ENCODE measurements at places on chromosomes 7 and 10.
A peak's percentile ranks its signal among the peaks of the same experiment; 100 is the strongest.

GRCh38 chr10:132249824-132250375, 57.9 kb downstream of the STK32C start:
- no peak overlapping the region for H3K27ac ChIP-seq
- no peaks in the 10 kb centered on the region for H3K27me3 ChIP-seq
- DNase-seq, result no peak
- H3K36me3 ChIP-seq, result no peaks in the 10 kb centered on the region
- peaks cover 6% of the 10 kb centered on the region for H3K4me1 ChIP-seq

DNA sequence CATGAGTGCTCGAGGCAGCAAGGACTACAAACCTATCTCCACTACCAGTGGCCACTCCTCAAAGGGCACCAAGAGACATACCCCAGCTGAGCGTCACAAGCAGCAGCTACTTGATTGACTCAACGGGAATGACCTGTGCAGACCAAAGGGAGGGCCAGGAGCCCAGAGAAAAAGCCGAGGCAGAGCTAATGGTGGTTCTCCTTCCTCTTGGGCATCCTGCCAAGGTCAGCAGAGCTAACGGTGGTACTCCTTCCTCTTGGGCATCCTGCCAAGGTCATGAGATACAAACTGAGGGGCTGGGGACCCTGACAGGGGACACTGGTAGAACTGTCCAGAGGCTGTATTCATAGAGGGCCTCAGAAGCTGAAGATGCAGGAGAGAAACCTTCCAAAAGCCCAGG, 60.4 kb downstream of the FAM53B start:
- H3K4me1 ChIP-seq, result peaks cover 34% of the 10 kb centered on the region
- no peak for DNase-seq
- peaks cover 31% of the 10 kb centered on the region for H3K36me3 ChIP-seq
- peak overlapping the region; percentile 52 for H3K27ac ChIP-seq
- H3K27me3 ChIP-seq, result no peaks in the 10 kb centered on the region

GRCh38 chr7:24668927-24669635, 88.2 kb downstream of the GSDME start:
- no peak for DNase-seq
- H3K36me3 ChIP-seq, result no peaks in the 10 kb centered on the region
- no peaks in the 10 kb centered on the region for H3K27me3 ChIP-seq

DNA sequence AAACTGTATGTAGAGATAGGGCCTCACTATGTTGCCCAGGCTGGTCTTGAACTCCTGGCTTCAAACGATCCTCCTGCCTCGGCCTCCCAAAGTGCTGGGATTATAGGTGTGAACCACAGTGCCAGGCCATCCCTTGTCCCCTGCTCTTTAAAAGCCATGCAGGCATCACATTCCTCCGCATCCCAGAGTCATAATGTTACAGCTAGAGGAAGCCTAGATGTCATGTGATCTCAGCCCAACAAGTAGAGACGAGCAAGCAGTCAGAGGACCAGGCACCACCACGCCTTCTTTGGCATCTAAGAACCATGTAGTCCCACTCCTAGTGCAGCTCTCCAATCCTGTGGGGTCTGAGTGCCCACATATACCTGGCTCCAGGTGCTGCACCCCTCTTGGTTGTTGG, 13.1 kb downstream of the PODXL start:
- H3K4me1 ChIP-seq, result peaks cover 26% of the 10 kb centered on the region
- DNase-seq, result no peak
- H3K27ac ChIP-seq, result no peak overlapping the region
- H3K36me3 ChIP-seq, result no peaks in the 10 kb centered on the region

DNA sequence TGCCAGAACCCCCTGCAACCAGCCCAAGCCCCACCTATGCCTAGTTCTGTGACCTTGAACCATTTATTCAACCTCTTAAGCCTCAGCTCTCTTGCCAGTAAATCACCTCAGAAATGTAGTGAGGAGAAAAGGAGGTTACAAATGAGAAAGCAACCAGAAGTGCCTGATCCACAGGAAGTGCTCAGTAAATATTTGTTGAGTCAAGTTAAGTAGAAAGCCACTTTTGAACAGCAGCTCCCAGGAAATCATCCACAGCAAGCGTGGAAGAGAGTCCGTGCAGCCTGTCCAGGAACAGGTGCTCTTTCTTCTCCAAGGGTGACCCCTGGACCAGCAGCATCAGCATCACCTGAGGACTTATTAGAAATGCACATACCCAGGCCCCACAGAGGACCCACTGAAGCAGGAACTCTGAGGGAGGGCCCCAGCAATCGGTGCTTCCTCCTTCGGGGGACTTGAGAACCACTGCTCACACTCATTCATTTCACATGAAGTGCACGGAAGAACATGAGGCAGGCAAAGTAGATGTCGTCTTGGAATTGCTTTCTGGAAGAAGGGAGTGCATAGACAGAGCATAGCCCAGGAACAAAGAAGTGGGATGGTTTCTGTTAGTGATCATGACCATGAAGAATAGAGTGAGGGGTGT, 6.3 kb upstream of the C10orf71 start:
- H3K4me3 ChIP-seq, result no peak overlapping the region
- peaks cover 3% of the 10 kb centered on the region for H3K27me3 ChIP-seq
- DNase-seq, result no peak
- no peaks in the 10 kb centered on the region for H3K36me3 ChIP-seq
